Stimulated activated CD4-positive, alpha-beta T cell treated with anti-CD3 and anti-CD28 coated beads, TNF-alpha, amount 100 ng/mL, for 48 hours (primary cell): ENCODE measurements at places on chromosomes 3 and 15.

DNA sequence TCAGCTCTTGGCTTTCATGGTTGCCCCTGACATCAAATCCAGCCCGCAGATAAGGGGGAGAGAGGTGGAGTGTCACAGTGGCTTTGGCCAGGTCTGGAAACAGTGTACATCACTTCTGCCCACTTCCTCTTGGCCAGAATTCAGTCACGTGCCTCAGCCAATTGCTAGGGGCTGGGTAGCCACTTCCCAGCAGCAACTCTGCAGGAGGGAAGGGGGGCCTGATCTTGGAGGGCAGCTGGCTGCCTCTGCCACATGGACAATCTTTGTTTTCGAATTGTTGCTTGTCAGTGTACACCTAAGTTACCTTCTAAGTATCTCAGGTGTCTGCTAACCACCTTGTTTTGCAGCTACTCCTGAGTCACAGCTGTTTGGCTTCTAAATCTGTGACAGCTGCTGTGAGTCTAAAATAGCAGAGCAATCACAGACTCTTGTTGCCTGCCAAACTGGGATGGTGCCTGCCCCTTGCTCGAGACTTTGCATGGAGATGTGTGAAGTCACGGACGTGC lies 41.0 kb upstream of the LIMD1 start:
- no peak for DNase-seq

- no peak for DNase-seq
Observed at GRCh38 chr3:147397155-147397874, 9.0 kb downstream of the ZIC4 start.

DNA sequence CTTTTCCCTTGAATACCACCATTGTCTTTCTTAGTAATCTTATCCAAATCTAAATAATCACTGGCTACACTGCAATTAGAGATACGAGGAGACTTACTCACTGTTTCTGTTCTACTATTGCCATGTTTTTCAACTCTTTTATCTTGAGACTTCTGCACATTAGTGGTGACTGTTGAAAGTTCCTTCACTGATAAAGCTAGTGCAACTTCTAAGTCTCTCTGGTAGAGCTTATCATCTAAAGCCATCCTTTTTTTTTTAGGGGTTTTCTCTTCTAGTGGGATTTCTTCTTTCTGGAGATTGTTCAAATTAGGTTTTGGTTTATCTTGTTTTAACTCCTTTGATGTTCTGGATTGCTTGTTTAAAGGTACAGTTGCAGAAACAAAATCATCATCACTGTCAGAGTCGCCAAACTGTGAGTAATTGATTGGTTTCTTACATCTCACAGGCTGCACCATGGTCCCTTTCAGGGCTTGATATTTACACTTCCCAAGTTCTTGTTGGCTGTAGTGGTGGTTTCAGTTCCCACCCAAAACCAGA lies 37.7 kb downstream of the NCK1 start:
- no peak for DNase-seq

DNA sequence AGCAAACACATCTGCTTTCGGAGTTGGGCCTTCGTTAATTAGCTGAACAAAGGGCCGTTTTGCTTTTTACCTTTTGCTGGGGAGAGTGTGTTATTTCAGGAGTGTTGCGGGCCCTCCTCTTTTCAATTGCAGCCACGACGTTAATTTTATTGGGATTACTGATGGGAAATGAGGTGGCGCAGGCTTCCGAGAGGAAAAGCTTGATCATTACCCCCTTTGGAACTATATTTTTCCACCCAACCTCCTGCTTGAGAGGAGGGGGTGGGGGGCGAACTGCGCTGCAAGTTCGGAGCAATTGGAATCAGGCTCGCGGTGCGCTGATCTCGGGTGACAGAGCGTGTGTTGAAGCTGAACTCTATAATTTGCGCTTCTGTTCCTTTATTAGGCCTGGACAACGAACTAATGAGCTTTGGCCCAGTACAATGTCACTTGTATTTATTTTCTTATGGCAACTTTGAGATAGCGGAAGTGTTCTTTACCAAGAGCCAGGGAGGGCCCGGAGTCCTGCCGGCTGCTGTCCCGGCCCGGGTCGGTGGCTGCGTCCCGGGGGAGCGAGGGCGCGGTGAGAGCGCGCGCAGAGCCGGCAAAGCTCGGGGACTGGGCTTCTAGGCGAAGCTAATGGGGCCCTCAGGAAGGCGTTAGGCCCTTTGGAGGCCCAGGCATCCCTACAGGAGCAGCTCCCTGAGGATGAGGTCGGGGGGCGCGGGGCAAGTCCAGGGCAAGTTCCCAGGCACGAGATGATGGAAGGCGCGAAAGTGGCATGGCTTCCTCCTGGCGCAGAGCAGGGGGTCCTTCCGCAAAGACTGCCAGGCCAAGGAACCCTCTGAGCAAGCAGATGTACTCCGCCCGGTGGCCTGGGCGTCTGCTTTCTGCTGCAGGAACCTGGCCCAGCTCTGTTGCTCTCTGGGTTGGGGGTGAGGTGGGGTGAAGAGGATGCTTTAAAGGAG lies 12.9 kb downstream of the NR2F2 start:
- DNase-seq = no peak

DNA sequence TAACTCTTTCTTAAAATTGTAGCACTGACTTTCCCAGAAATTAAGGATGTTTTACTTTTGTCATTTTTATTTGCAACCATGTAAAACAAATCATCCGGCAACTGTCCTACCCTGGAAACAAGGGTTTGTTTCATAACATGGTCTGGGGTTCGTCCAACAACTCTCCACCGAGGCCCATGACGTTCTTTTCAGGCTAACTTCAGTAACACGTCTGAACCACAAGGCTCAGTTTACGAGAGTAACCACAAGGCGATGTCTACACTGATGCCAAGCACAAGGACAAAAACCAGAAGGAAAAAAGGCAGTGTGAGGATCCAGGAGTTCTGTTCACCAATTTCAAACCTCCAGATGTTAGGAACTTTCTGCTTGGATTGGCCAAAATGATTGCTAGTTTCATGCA lies 546.1 kb downstream of the NTRK3 start:
- no peak for DNase-seq

GRCh38 chr3:25468866-25469319 lies 40.8 kb downstream of the RARB start:
- DNase-seq = no peak
